ENCODE measurements at places on chromosomes 11 and 22. TPM values are rescaled to one million over a fixed set of nuclear protein-coding genes. Genes with fewer than 3 reads are reported as not detected.

Gene FGF4
- total RNA-seq: not detected

Gene KCNJ5
- not detected for total RNA-seq

Gene MMP10
- total RNA-seq: 0.33 TPM

Gene HSPB2
- total RNA-seq: not detected

Gene DBX1
- not detected for total RNA-seq

Gene LIF
- 107 TPM for total RNA-seq

Gene MS4A4E
- not detected for total RNA-seq

Gene MOV10L1
- total RNA-seq: 0.23 TPM

Gene POLR2L
- 87.6 TPM for total RNA-seq

Gene EXPH5
- 0.96 TPM for total RNA-seq

Gene TPBGL
- 0.15 TPM for total RNA-seq

Gene WNT7B
- not detected for total RNA-seq

DNA sequence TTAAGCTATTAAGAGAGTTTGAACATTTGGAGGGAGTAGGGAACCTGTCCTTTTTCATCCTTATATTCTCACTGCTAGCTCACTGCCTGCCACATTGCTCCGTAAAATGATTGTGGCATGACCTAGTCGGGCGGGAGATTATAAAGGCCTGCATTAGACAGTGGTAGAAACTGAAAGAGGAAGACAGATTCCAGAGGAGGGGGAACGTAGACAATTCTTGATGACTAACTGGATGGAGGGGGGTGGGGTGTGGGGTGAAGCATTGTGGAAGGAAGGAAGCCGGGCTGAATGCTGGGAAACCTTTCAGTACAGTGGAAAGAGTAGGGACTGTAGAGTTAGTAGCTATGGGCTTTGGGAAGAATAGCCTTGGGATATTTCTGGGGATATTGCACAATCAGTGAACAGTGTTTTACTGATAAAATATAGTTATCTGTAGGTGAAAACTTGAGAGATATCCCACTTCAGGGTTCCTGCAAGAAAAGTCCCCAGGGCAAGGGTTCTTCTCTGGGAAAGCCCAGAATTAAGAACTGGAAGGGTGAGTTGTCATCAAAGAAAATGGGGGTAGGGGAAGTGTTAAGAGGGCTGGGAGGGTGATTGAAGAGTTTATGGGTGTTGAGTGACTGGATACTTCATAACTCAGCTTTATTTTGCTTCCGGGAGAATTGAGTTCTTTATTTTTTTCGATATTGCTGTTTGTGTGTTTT, 2.1 kb downstream of the MED15 start:
- peak overlapping the region; percentile 97 for H3K4me3 ChIP-seq
- peak overlapping the region; percentile 95 for H3K27ac ChIP-seq
- H3K36me3 ChIP-seq: peaks cover 44% of the 10 kb centered on the region
- H3K4me1 ChIP-seq: peaks cover 56% of the 10 kb centered on the region
- DNase-seq: peak; percentile 56
- H3K27me3 ChIP-seq: no peaks in the 10 kb centered on the region

- DNase-seq: no peak
- H3K4me1 ChIP-seq: peaks cover 21% of the 10 kb centered on the region
- H3K36me3 ChIP-seq: peaks cover 18% of the 10 kb centered on the region
- no peaks in the 10 kb centered on the region for H3K27me3 ChIP-seq
These were observed 14.1 kb downstream of the BTBD10 start for GRCh38 chr11:13448876-13449275.

- no peaks in the 10 kb centered on the region for H3K36me3 ChIP-seq
- no peak overlapping the region for H3K4me3 ChIP-seq
- no peaks in the 10 kb centered on the region for H3K27me3 ChIP-seq
- peaks cover 5% of the 10 kb centered on the region for H3K4me1 ChIP-seq
- H3K27ac ChIP-seq: no peak overlapping the region
These were observed 69.2 kb upstream of the CRYBB3 start for GRCh38 chr22:25130462-25130861.

GRCh38 chr11:46498179-46498578, 95.6 kb downstream of the AMBRA1 start:
- peaks cover 7% of the 10 kb centered on the region for H3K36me3 ChIP-seq
- no peaks in the 10 kb centered on the region for H3K27me3 ChIP-seq
- no peak for DNase-seq
- peaks cover 2% of the 10 kb centered on the region for H3K4me1 ChIP-seq

DNA sequence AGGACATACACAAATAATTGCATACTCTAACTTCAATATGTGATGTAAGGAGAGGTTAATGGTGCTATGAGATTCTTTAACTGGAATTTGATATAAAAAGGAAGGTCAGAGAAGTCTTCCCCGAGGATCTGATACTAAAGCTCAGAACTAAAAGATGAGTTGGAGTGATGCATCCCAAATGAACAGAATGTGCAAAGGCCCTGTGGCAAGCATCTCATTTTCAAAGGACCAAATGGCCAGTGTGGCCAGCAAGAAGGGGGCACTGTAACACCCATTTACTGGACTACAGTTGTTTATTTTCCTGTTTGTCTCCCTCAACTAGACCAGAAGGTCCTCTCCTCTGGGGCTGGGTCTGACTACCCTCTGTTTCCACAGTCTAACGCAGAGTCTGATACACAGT, 114.9 kb upstream of the ASPHD2 start:
- H3K27ac ChIP-seq: no peak overlapping the region
- H3K36me3 ChIP-seq: no peaks in the 10 kb centered on the region

- H3K4me1 ChIP-seq: no peaks in the 10 kb centered on the region
- no peak overlapping the region for H3K4me3 ChIP-seq
- H3K36me3 ChIP-seq: no peaks in the 10 kb centered on the region
- no peak for DNase-seq
- no peak overlapping the region for H3K27ac ChIP-seq
These were observed 50.3 kb upstream of the ME3 start for GRCh38 chr11:86722748-86723147.

DNA sequence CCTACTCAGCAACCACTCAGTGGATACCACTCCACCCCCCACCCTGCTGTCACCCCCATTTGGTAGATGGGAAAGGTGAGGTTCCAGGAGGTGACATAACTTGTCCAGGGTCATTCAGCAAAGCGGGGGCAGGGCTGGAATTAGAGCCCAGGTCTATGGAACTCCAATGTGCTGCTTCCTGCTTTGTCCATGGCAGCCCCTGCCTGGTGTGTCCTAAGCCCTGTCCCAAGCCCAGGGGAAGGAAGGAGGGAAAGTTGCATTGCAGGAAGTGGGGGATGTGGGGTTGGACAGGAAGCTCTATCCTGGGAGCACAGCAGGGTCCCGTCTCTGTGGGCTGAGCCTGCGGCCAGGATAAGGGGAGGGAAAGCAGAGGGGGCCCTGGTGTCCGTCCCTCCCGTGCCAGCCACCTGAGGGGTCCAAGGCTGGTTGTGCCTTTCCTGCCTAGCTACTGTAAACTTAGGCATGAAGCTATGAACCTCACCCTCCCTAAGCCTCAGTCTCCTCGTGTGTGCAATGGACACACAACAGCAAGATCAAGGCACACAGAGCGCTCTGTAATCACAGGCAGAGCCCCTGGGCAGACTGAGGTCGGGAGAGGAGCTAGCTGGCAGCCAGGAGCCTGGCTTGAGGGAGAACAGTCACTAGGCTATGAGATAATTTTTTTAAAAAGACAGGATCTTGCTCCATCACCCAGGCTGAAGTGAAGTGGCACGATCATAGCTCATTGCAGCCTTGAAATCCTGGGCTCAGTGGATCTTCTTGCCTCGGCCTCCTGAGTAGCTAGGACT, 12.9 kb downstream of the GAL3ST1 start:
- H3K27ac ChIP-seq: no peak overlapping the region
- H3K36me3 ChIP-seq: no peaks in the 10 kb centered on the region
- no peaks in the 10 kb centered on the region for H3K4me1 ChIP-seq
- H3K4me3 ChIP-seq: no peak overlapping the region
- H3K27me3 ChIP-seq: peaks cover 7% of the 10 kb centered on the region

DNA sequence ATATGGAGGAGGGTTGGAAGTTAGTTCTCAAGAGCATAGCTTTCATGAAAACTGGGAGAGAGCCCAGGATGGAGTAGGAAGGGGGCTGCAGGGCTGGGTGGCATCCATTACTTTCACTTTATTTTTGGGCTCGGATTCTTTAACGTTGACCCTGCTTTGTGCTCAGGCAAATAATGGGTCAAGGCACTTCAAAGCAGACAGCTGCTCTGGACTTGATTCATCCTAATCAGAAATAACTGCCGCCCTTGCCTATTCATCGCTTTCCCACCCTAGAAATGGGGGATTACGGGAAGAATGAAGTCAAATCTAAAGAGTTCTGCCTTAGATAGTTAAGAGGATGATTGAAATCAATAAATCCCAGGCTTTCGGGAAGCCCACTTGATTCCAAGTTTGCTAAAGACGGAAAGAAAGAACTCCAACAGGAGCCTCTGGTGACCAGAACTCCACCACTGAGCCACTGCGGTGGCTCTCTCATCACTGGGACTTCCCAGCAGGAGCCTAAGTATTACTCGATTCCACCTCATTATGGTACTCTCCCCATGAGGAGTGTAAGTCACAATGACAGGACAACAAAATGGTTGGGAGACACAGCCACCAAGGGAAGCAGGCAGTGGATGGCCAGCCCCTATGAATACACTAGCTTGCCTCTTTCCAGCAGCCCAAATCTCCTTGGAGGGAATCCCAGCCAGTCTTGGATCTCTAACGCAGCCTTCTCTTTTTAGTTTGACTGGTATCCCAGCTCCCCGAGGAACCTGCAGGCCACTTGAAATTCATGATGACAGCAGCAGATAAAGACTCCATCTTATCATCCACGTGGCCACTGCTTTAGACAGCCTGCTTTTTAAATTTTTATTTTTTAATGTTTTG, 815.5 kb downstream of the NTM start:
- no peaks in the 10 kb centered on the region for H3K36me3 ChIP-seq
- H3K27ac ChIP-seq: no peak overlapping the region
- DNase-seq: no peak
- no peaks in the 10 kb centered on the region for H3K27me3 ChIP-seq

- no peaks in the 10 kb centered on the region for H3K27me3 ChIP-seq
- peaks cover 60% of the 10 kb centered on the region for H3K36me3 ChIP-seq
- H3K4me3 ChIP-seq: no peak overlapping the region
- no peak overlapping the region for H3K27ac ChIP-seq
- peaks cover 12% of the 10 kb centered on the region for H3K4me1 ChIP-seq
These were observed 73.7 kb downstream of the FLI1 start for GRCh38 chr11:128767591-128768001.

DNA sequence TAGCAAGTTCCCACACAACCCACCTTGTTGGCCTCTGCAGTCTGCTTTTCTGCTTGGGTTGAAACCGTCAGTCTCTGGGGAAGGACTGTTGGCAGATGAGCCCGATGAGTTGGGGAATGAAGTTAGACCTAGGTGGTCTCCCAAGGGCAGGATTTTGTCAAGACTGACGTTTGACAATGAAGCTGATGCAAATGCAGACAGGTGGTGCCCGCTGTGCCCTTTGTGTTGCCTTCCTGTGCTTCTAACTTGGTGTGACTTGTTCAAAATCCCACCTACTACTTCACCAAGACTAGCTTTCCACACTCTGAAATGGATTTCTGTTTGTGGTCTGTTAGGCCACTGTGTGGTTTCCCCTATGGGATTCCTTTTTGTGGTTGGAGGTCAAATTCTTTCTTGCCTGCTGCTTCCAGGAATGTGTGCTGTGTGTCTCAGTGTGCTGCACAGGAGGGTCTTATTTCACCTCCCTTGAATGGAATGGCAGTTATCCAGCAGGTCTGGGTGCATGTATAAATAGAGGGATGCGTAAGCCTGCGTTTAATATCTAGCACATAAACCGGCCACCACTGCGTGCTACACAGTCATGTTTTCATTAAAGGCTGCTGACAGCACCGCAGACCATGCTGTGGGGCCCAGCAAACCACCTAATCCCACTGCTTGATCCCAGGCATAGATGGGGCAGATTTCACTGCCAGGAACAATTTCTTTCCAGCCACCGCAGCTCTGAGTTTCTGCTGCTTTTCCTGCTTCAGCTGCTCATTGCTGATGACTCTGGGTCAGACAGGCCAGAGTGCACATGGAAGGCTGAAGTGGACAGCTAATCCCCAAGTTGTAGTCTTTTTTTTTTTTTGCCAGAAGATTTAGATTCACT, 44.8 kb downstream of the ADAMTS8 start:
- H3K27me3 ChIP-seq: peaks cover 3% of the 10 kb centered on the region
- no peaks in the 10 kb centered on the region for H3K36me3 ChIP-seq
- no peak overlapping the region for H3K4me3 ChIP-seq
- H3K27ac ChIP-seq: no peak overlapping the region
- DNase-seq: no peak

DNA sequence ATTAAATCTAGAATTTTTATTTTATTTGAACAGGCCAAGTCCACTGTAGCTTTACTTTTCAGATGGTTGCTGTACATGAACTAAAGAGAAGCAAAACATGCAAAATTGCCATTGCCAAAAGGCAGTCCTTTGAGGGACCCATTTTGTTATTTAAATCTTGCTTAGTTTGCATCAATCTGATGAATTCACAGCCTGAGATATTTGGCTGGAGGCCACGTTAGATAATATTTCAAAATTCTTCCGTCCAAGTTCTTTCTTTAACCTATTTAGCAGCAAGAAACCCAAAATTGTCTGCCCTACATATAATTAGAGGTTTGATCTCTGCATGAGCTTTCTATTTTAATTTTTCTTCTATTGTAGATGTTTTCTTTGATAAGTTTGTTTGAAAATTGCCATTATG, 1706.9 kb upstream of the RAG2 start:
- H3K27me3 ChIP-seq: no peaks in the 10 kb centered on the region
- no peak for DNase-seq
- no peak overlapping the region for H3K27ac ChIP-seq
- H3K4me1 ChIP-seq: no peaks in the 10 kb centered on the region
- no peaks in the 10 kb centered on the region for H3K36me3 ChIP-seq

DNA sequence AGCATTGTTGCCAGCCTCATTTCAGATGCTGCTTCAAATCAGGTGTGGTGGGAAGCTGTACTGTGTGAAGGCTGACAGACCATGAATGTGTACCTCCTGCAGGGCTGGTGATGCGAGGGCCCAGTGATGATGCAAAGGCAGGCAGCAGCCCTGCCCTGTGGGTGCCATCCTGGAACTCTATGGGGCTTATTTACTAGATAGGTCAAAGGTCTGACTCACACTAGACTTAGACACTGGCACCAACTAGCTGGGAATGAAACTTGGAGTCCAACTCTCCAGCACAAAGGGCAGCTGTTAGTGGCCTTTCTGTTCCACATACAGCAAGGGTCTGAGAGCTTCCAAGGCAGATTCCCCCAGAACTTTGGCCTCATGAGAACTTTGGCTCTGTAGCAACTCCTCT, 138.4 kb downstream of the TTC17 start:
- H3K27ac ChIP-seq: no peak overlapping the region
- no peak for DNase-seq
- H3K4me1 ChIP-seq: no peaks in the 10 kb centered on the region
- H3K36me3 ChIP-seq: peaks cover 16% of the 10 kb centered on the region
- H3K27me3 ChIP-seq: peaks cover 10% of the 10 kb centered on the region

- H3K36me3 ChIP-seq: no peaks in the 10 kb centered on the region
- no peaks in the 10 kb centered on the region for H3K27me3 ChIP-seq
- no peak for DNase-seq
- H3K4me1 ChIP-seq: no peaks in the 10 kb centered on the region
- no peak overlapping the region for H3K27ac ChIP-seq
These were observed 157.1 kb downstream of the BLID start for GRCh38 chr11:121958971-121959325.

All from activated CD8-positive, alpha-beta memory T cell treated with anti-CD3 and anti-CD28 coated beads, Interleukin-2, amount 10 ng/mL, durations not matched to agents 7 days and 5 days (primary cell).